ENCODE measurements at places on chromosomes 12 and 14.

DNA sequence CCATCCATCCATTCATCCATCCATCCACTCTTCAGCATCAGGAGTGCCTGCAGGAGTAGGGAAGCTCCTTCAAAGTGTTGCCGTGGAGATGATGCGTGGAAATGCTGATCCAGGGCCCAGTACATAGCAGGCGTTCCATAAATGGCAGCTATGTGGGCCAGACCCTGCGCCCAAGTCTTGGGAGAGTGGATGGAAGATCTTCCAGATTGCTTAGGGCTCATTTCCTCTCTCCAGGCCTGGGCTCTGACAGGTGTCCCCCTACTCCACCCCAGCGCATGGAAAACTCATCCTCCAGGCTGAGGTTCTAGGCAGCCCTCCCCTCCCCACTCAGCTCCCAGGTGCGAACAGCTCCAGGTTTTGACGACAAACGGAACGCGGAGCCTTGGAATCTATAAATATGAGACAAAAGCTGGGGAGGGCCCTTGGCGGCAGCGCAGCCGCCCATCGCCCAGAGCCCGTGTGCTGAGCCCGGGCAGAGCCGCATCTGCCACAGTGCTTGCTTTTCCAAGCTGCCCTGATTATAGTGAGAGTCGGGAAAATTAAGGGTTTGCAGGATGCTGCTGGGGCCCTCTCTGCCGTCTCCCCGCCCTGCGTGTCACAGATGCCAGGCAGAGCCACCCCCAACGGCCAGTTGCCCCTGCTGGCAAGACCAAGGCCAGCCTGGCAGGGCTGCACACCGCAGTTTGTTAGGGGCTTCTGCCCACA is 1.6 kb downstream of the BEGAIN start:
- no peak for DNase-seq

DNA sequence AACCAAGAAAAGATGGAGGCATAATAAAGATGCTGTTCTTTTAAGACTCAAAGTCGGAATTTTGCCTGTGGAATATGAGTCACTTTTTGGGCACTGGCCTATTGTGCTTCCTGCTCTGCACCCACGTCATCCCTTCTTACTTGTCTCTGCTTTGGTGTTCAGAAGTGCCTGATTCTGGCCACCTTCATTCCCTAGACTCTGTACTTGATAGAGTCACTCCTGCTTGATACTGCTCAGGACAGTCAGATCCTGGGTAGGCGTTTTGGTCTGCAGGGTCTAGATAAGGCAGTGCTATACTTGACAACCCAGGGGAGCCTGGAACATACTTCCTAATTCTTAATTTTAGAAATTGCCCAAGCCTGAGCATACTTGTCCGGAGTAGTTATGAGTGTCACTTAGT is 1.9 kb downstream of the LRRK2 start:
- DNase-seq = no peak

DNA sequence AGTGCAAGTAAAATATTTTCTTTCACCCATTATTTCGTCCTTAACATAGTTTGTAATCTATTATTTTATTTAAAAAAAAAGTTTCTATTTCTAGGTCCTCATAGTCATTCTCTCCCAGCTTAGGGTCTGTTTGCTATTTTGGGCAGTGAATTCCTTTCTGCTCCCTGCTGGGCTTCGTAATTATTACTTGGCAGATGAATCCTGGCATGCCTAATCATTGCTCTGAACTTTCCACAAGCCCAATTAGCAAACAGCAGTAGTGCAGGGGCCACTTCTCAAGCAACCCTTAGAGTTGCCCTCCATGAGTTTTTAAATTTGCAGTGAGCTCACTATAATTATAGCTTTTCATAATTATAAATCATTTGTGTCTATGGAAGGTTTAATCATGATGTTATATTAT is 1378.3 kb upstream of the SEL1L start:
- no peak for DNase-seq

DNA sequence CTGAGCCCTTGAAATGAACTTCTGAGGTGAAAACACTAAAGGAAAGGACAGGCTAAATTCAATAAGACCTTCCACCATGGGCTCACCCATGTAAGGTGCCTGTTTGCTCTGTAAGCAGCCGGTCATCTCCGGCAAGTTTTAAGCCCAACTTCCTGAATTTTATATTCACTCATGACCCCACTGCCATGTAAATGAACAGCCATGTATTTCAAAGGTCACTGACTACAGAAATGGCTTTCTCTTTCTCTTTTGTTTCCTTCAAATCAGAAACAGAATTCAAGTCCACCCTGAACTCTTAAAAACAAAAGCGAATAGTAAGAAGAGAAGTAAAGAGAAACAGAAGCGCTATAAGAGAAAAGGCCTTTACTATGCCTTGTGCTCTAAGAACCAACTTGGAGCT is 61.7 kb upstream of the OVCH1 start:
- DNase-seq = no peak
